Putamen (tissue), 1 donor: ENCODE measurements at places on chromosomes 12 and 14.

GRCh38 chr12:88781909-88782308, 201.6 kb upstream of the KITLG start:
- DNase-seq = no peak

DNA sequence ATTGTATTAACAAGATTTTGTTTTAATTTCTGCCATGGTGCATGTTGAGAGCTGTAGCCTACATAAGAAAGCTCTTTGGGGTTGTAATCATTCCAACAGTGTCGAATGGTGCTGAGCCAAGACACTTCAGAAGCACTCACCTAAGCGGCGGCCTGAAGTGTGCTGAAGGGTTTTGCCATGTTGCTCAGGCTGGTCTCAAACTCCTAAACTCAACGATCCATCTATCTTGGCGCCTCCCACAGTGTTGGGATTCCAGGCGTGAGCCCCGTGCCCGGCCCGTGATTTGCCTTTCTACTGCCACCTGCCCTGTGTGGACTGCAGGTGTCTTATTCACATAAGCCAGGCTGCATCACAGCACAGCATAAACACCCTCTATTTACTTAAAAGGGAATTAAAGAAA, 48.9 kb downstream of the AMN start:
- DNase-seq = no peak

- peak; percentile 75 for DNase-seq
These were observed 36.3 kb upstream of the NPFF start for GRCh38 chr12:53543539-53543938.

GRCh38 chr12:83093426-83093825, 406.7 kb downstream of the TMTC2 start:
- no peak for DNase-seq

DNA sequence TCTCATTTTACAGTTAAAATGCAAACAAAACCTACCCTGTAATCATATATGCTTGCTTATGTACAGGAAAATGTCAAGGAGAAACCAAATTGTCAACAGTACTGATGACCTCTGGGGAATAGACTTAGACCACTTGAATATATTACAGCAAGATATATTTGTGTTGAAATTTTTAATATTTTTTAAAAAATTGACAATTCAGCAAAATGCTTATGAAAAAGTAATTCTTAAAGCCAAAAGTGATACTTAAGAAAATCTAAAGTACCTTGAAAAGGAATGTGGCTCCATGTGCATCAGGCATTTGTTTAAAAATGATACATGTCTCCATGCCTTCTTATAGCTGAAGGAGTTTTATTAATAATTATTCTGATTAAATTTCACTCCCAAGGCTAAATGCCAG, 49.2 kb downstream of the PTPN21 start:
- no peak for DNase-seq
